Right ventricle myocardium inferior (tissue), 1 donor: ENCODE measurements at places on chromosomes 11 and 22. TPM values are rescaled to one million over a fixed set of nuclear protein-coding genes. Genes with fewer than 3 reads are reported as not detected.

DNA sequence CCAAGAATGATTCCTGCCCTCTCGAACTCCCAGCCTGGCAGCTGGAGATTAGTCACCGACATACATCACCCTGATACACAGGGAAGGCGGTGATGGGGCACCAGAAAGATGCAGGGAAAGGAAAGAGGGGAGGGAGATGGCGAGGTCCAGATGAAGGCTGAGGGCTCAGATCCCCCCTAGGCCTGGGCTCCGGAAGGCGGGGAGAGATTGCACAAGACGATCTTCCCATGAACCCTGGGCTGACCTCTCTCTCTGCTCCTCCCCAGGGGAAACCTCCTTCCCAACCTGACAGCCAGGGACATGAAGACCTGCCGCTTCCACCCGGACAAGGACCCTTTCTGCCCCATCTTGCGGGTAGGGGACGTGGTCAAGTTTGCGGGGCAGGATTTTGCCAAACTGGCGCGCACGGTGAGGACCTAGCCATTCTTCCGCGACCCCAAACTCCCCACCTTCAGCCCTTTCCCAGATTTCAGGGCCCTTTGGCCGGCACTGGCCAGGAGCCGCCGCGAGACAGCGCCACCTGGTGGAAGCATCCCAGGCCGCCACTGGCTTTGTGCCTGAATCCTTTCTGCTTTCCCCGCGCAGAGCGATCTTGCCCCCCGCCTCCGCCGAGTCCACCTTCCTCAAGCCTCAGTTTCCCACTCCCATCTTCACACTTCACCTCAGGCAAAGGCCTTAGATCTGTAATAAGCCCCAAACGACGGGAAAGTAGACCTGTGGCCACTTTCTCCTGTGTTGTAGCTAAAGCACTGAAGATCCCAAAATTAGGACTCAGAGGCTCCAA, 11.5 kb downstream of the P2RX3 start:
- DNase-seq: peak; percentile 88

DNA sequence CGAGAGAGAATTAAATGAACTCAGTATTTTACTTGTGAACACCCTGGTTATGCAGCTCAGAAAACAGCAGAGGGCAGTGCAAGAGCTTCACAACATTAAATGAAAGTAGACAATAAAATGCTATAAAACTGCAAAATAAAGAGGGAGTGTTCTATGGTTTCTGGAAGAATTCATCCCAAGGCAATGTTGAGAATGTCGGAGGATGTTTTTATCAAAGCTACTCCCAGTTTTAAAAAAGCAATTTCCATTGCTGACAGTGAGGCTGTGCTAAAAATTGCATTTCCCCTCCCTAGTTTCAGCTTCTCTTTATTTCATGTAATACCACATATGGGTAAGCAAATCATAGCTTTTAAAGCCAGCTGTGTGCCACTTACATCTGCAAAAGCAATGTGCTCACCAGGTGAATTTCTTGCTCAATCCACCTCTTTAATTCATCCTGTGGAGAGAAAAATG, 296.8 kb downstream of the RAB38 start:
- no peak for DNase-seq

SNX32 gene
- total RNA-seq: not detected

TMX2 gene
- total RNA-seq: 56.9 TPM

DNA sequence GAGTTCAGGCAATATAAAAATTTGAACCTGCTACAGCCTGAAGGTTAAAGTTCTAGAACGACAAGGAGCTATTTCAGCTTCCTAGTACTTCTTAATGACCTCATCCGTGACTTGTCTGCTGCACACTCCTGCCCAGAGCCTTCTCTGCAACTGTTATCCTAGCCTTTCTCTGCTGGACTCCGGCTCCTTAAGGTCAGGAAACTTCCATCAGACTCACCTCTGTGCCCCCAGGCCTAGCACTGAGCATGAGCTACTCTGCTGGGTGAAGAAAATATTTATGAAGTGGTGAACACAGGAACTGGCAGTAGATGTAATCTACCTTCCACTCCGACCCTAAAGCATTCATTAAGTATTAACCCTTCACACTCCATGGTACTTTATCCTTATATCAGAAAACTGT, 18.4 kb downstream of the CSNK2A3 start:
- DNase-seq: no peak

NXPE2 gene
- total RNA-seq: 0.14 TPM
